ENCODE measurements at places on chromosomes 3 and 15.

DNA sequence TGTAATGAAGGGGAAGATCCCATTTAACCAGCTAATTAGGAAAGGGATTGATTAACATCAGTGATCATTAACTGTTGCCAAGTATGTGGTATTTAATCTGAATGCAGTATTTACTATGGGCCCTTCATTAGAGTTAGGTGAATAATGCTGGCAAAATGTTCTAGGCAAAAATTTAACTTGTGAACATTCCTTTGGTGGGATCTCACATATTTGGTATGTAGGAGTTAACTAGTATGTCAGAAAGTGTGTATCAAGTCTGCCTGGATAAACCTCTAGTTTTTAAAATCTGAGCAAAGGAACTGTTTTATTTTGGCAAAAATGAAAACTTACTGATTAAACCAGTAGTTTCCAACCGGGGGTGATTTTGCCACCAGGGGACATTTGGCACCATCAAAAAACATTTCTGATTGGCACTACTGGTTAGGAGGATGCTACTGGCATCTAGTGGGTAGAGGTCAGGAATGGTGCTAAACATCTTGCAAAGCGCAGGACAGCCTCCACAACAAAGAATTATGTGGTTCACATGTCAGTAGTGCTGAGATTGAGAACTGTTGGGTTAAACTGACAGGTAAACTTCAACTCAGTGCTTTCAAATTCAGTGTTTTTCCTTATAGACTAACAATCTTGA is 22.5 kb downstream of the LRTM1 start:
- no peak for DNase-seq

GRCh38 chr3:124919756-124920155 is 14.8 kb downstream of the MUC13 start:
- DNase-seq: no peak

- DNase-seq: no peak
Observed at GRCh38 chr3:44669760-44670159, 21.2 kb downstream of the ZNF35 start.

DNA sequence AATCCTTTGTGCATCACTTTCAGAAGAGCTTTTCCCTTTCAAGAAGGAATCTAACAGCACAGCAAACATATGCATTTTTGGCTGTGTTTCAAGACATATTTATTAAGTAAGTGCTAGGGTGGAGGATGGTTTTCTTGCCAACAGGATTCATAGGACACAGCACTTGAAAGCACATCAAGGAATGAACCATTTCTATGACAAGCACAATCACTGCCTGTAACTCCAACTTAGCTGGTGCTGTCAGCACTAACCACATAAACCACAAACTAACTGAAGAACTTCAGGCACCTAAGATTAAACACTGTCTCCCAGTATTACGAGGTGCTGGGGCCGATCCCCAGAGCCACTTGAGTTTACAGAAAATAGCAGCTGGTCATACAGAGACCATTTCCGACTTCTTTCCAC is 35.4 kb upstream of the SPRED1 start:
- DNase-seq: no peak

GRCh38 chr3:185313693-185314246 is 49.2 kb upstream of the MAP3K13 start:
- DNase-seq: no peak

DNA sequence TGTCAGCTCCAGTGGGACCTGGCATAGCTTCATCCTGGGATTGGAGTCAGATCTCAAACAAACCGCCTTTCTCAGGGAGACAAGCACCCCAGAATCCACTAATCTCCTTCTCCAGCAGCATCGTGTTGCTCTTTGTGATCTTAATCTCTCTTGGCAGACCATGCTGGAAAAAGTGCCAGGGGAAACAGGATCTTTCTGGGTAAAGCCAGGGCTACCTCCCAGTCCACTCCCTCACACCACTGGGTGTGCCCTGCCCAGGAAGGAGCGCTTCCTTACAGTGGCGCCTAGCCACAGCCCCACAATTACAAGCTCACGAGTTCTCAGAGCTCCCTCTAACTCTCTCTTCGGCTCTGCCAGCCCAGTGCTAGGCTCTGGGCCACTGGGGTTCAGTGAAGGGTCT is 32.2 kb downstream of the RPLP1 start:
- DNase-seq: no peak

DNA sequence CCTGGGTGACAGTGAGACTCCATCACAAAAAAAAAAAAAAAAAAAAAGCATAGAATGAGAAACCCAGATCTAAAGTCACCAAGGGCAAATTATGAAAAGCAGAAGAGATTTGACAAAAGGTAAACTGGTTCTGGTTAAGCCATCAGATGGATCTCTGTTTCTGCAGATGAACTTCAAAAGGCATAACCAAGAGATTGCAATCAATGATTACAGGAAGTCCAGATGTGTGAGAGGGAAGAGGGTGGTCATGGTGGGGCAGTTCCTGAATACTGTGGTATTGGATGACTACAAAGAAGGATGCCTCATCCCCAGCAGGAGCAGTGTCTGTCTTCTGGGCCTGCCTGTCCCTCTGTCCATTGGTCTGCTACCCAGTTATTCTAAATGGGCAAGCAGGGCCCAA is 3.8 kb downstream of the P4HTM start:
- DNase-seq: peak; percentile 16

DNA sequence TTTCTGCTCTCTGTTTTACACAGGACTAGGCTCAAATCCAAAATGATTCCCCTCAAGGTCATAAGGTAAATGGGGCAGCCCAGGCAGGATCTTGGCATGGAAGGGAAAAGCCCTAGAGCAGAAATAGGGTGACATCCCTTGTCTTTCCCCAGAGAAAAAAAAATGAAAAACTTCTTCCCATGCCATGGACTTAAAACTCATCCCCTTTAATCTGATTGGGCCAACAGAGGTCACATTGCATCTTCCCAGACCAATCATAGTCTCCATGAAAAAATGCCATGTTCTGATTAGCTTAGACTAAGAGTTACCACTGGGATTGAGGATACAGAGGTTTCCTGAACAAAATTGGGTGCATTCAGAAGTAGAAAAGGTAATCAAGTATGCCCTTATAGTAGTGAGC is 241.3 kb upstream of the LRTM1 start:
- DNase-seq: no peak

GRCh38 chr3:123002100-123002748 is 25.3 kb downstream of the SEMA5B start:
- DNase-seq: no peak

DNA sequence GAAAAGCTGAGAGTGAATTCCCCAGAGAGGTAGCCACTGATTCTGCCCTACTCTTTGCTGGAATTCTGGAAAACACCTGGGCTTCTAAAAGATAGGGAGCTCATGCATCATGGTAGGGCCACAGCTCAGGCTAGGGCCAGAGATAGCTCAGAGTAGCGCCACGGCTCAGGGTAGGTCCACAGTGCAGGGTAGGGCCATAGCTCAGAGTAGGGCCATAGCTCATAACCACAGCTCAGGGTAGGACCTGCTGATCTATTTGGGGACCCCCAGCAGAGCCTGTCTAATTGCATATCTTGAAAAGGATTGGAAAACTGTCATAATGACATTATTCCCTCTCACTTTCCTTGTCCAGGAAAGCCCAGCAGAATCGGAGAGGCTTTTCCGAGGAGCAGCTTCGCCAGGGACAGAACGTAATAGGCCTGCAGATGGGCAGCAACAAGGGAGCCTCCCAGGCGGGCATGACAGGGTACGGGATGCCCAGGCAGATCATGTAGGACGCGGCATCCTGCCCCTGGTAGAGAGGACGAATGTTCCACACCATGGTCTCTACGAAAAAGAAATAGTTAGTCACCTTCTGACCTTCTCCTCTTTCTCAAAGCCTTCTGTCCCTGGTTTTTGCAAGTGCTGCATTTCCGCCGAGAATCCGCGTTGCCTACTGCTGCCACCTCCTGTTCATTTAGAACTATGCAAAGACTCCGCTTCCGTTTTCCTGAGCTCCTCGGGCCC is 14.5 kb downstream of the TAGLN3 start:
- DNase-seq: peak; percentile 69

- DNase-seq: peak; percentile 97
Observed at GRCh38 chr3:120688121-120688520, 6.1 kb upstream of the HGD start.

- no peak for DNase-seq
Observed at GRCh38 chr3:82505079-82505756, 743.8 kb upstream of the GBE1 start.

- no peak for DNase-seq
Observed at GRCh38 chr3:128624526-128625138, 26.0 kb downstream of the RPN1 start.

- peak; percentile 27 for DNase-seq
Observed at GRCh38 chr3:46266598-46266997, 24.3 kb downstream of the CCR3 start.

DNA sequence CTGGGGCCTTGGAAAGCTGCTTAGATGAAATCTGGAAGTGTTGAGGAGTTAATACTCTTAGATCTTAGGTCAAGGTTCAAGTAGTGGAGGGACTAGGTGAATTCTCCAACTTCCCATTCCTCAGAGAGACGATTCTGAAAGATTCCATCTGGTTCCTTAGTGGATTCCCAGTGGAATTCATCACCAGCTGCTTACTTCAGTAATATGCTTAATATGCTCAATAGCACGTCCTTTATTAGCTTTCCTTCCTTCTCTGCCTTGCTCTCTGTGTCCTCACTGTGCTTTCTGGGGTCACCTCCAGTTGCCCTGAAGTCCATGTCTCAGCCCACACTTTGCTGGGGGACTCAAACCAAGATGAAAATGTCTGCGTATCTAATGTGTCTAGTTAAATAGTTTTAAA is 31.0 kb downstream of the CEP63 start:
- DNase-seq: no peak

DNA sequence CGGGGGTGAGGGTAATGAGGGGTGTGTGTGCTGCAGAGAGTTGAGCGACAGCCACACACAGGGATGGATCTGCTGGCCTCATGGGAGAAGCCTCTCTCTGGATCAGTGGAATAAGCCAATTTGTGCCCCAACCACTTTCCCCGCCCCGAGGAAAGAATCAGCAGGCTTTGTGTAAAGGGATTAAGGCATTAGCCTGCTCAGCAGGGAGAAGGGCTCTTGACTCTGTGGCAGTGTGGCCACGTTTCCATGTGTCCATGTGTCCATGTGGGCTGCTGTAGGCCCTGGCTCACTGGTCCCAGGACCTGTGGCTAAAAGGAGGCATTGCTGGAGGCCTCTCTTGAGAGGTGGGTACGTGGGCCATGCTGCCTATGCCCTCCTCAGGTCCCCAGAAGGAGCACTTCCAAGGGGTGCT is 104.7 kb downstream of the HMG20A start:
- no peak for DNase-seq

DNA sequence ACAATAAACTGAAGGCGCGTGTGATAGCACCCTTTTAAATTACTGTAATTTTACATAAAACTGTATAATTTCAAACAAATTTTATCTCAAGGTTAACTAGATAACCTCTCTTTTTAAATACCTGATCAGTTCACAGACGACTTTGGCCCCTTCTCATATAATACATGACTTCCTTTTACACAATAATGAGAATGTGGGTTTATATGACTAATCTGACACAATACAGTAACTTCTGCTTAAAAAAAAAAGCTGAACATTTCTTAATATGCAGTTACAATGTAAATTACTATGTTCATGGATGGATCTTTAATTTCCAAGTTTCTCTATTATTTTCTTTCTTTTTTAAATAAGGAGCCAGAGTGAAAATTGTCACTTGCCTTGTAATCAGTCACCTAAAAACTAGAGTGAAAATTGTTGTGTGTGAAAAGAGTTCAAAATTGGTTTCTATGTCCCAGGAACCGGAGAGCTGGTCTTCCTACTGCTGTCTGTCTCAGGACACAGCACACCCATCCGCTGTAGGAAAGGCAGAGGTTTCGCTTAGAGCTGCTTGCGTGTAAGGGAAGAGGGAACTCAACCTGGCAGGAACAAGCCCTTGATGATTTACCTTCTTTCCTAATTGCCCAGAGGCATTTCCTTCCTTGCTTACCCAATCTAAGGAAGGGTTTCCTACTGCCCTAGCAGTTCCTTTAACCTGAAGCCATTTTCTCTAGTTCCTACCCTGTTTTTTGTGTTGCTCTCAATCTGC is 33.3 kb downstream of the PLD1 start:
- peak; percentile 86 for DNase-seq

GRCh38 chr3:150447084-150447483 is 39.0 kb downstream of the TSC22D2 start:
- no peak for DNase-seq

DNA sequence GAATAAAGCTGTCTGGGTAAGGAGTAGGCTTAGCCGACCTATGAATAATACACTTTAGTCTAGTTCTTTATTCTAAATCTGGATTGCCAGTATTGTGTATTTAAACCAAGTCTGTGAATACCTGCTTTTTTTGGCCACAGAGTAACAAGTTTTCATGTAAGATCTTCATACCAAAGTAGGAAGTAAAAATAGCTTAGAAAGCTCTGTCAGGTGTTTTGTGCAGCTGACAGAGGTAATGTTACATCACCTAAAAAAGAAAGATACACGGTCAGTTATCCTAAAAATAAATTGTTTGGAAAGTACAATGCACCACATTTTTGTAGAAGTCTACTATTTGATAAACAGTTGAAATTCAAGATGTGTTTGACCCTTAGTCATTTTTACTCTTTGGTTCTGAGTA is 16.5 kb downstream of the CALML4 start:
- no peak for DNase-seq

DNA sequence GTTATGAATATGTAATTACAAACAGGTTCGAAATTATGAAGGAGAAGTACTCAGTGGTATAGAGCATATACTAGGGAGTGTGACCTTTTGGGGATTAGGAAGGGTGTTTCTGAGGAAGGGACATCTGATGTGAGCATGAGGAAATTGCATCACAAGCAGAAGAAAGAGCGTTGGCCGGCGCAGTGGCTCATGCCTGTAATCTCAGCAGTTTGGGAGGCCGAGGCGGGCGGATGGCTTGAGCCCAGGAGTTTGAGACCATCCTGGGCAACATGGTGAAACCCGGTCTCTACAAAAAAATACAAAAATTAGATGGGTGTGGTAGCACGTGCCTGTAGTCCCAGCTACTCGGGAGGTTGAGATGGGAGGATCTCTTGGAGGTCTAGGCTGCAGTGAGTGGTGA is 6.9 kb downstream of the CMTM7 start:
- peak; percentile 87 for DNase-seq

GRCh38 chr3:149954812-149955211 is 15.9 kb downstream of the PFN2 start:
- no peak for DNase-seq

GRCh38 chr3:194046995-194047645 is 88.8 kb upstream of the HES1 start:
- DNase-seq: peak; percentile 81

- DNase-seq: no peak
Observed at GRCh38 chr3:46463120-46463867, 1.4 kb downstream of the LTF start.

DNA sequence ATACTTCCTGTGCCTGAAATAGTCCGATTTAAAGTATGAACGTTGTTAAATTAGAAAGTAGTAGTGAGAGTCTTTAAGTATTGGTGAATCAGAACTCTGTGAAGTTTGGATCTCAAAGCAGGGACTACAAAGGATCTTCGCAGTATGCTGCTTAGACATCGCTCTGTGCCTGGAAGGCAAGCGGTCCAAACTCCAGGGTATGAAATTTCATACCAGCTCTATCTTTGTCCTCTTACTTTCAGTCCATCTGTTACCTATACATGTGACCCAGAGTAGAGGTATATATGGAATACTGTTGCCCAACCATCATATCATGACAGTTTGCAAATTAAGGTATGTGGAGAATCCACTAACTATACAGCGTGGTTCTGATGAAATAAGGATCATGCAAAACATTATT is 34.5 kb downstream of the VPS8 start:
- no peak for DNase-seq

- DNase-seq: no peak
Observed at GRCh38 chr3:28564211-28564610, 215.6 kb upstream of the AZI2 start.

GRCh38 chr3:122563717-122564025 is 429 bp downstream of the PARP9 start:
- DNase-seq: peak; percentile 54

- DNase-seq: no peak
Observed at GRCh38 chr3:34387826-34388564, 589.6 kb downstream of the PDCD6IP start.
